ENCODE measurements at places on chromosomes 6 and 20.

DNA sequence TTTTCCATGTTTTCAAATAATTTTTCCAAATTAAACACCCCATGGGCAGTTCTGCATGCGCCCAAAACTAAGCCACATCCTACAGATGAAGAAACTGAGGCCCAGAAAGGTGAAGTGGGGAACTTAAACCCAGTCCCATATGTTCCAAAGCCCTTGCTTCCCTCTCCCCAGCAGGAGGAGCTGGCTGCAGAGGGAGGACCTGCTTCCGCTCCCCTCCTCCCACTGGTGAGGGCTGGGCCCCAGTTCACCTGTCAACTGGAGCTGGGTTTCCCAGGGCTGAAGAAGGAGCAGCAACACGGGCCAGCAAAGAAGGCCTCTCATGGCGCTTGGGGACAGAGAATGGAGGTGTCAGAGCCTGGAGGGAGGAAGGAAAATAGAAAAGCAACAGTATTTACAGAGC is 1.4 kb upstream of the RBPJL start:
- no peak for DNase-seq

- DNase-seq: no peak
Observed at GRCh38 chr6:45644720-45645119, 267.0 kb upstream of the SUPT3H start.

DNA sequence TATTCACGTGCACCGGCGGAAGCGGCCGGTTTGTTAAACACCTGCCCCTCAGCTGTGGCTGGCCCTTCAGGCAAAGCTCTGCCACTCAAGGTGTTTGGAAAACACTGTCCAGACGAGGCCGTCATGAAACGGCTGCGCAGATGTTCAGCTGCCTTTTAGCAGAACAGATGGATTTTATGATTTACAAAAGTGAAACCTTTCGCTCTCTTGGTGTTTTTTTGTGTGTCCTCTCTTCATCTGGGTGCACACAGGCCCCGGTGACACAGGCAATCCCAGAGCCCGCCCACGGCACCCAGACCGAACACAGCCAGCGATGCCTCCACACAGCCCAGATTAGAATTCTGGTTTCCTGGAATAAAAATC is 397.0 kb downstream of the SMOC2 start:
- DNase-seq: no peak

DNA sequence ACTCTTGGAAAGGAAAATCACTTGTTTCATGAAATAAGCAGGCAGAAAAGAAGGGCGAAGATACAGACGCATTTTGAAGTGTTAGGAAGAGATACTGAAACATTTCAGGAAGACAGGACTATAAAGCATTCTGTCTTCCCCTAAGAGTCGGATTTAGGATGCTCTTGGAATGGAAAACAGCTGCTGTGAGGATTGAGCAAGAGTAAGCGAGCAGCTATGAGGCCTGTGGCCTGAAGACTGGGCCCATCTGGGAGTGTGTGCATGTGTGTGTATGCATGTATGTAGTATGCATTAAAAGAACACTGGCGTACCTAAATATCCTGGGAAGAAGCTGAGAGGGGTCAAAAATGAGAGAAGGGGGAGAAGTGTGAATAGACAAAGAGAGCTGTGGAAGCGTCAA is 83.6 kb downstream of the SIM1 start:
- no peak for DNase-seq

DNA sequence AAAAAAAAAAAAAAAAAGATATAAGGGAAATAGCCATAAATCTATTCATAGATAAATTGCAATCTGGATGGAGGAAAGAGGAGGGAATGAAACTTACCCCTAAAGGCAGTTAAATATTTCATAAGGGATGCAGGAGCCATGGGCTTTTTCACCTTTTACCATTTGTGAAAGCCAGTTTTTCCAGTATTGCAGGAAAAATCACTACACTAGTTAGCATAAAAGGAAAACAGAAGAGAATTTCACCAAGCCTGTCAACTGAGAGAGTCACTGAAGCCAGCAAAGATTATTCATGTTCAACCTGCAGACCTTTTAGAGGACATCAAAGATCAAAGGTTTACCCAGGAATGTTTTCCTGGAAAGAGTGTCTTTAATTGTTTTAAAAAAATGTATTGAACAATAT is 969.7 kb downstream of the KIF16B start:
- no peak for DNase-seq

GRCh38 chr6:166024252-166024651 is 143.4 kb downstream of the TBXT start:
- no peak for DNase-seq

GRCh38 chr6:142845143-142845571 is 99.8 kb downstream of the HIVEP2 start:
- DNase-seq: no peak

GRCh38 chr6:33792981-33793380 is 4.1 kb upstream of the LEMD2 start:
- no peak for DNase-seq

DNA sequence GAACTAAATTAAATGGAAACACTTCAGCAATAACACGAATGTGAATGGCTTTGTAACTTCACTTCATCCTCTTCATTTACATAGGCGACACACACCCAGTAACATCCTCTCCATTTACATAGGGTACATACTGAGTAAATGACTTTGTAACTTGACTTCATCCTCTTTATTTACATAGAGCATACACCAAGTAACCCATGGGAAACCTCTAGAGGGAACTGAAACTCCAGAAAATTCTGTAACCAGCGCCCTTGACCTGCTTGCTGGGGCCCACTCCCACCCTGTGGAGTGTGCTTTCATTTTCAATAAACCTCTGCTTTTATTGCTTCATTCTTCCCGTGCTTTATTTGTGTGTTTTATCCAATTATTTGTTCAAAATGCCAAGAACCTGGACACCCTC is 81.6 kb upstream of the OPRM1 start:
- no peak for DNase-seq

- no peak for DNase-seq
Observed at GRCh38 chr20:45413479-45413878, 2.5 kb upstream of the PIGT start.

DNA sequence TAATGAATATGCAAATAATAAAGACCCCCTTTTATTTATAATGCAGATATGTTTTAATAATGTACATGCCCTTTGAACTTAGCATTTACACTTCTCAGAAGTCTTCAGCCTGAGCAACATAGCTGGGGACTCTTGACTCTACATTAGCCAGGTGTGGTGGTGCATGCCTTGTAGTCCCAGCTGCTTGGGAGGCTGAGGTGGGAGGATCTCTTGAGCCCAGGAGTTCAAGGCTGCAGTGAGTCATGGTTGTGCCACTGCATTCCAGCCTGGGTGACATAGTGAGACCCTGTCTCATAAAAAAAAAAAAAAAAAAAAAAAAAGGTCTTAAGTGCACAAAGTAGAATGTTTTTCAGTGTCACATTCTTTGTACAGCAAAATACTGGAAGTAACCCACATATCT is 17.3 kb upstream of the MAPK13 start:
- no peak for DNase-seq

DNA sequence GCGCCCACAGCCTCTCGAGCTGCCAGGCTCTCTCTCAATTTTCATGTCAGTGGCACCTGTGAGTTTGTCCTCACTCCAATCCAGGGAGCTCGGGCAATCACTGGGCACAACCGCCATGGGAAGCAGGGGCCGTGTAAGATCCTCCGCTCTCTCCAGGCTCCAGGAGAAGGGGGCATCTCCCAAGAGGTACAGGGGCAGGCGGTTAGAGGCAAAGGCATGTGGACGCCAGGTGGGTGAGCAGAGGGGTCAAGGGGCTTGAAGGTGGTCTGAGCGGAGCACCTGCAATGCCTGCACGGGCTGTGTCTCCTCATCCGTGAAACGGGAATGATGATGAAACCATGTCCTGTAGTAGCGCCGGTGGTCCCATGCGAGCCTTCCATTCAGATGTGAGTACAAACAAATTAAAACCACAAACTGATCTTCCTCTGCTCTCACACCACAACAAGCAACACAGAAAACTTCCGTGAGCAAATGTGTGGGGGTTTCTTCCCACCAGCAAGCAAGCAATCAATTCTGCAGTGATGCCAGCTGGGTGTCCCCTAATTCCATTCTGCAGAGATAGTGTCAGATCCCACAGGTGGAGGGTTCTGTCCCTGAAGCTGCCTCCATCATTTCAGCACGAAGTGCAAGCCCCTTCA is 222.5 kb upstream of the PMEPA1 start:
- DNase-seq: no peak
